ENCODE measurements at places on chromosomes 1 and 21.

DNA sequence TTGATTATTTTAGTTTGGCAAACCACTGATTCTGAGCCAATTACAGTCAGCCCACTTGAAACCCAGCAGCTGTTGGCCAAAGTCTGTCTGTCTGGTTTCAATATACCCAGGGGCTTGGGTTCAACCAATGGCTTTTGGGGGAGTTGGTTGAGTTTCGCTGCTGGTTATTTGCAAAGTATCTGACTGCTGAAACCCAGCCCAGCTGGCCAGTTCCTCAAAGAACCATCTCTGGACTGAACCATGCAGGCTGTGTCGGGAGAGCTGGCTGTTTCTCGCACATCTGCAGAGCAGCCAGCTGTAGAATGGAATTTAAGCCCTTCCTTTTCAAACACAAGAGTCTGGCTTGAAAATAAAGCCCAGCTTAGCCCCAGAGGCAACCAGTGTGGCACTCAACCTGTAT, 66.0 kb upstream of the PAX7 start:
- no peak for DNase-seq

- no peak for DNase-seq
Measured at GRCh38 chr1:175797576-175797975, 54.2 kb upstream of the TNR start.

DNA sequence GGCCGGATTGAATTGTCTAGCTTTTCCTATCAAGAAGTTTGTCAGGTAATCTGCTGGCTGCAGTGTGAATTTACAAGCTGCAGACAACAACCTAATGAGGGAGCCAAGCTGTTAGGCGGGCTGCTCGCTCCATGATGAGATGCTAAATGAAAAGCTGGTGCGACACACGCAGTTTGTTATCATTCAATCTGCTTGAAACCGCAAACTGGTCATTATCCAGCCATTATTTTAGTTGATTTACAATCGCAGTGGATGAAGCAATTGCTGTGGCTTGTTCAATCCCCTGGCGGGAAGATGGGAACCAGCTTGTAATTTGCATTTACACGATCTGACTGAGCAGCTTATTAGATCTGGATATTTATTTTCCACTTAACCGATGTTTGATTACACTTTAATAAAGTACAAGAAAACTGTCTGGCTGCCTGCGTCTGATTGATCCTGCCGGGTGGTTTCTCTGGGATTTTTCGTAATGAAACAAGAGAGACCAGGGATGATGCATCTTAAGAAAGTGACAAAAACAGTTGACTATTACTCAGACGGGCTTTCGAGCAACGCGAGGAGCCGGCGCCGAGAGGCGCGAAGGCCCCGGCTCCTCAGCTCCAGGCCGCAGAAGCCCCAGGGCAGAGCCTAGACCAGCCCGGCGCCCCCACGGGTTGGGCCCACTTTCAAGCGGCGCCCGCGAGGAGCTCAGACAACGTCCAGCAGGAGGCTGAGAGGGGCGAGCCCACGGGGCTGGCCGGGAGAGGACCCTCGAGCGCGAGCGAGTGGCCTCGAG, 118.0 kb upstream of the BARHL2 start:
- no peak for DNase-seq

DNA sequence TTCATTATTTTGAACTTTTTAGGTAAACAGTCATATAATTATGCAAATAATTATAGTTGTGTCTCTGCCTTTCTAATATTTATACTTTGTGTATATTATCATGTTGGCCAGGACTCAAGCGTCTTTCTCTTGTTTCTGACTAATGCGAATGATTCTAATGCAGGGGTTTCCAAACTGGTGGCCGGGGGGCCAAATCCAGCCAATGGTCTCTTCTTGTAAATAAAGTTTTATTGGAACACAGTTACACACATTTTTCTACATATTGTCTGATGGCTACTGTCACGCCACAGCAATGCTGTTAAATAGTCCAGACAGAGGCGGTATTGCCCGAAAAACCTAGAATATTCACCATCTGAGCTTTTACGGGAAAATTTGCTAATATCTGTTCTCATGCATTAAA, 8.9 kb upstream of the POFUT2 start:
- no peak for DNase-seq

GRCh38 chr1:61299463-61299862, 217.1 kb downstream of the NFIA start:
- DNase-seq = no peak

DNA sequence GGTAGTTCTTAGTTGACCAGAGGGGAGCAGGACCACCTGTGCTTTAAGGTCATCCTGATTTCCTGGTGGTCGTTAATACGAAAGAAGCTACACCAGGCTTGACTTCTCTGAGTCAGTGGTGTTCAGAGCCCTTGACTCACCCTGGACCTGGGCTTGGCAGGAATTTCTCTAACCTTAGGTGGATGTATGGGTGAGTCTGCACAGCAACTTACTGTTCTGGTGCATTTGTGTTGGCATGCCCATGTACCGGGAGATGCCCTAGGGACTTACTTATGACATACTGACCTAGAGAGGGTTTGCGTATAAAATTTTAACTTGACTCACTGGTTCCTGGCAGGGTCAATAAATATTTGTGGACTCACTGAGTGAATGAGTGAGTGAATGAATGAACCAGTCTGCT, 304.6 kb downstream of the DISC1 start:
- DNase-seq = no peak

DNA sequence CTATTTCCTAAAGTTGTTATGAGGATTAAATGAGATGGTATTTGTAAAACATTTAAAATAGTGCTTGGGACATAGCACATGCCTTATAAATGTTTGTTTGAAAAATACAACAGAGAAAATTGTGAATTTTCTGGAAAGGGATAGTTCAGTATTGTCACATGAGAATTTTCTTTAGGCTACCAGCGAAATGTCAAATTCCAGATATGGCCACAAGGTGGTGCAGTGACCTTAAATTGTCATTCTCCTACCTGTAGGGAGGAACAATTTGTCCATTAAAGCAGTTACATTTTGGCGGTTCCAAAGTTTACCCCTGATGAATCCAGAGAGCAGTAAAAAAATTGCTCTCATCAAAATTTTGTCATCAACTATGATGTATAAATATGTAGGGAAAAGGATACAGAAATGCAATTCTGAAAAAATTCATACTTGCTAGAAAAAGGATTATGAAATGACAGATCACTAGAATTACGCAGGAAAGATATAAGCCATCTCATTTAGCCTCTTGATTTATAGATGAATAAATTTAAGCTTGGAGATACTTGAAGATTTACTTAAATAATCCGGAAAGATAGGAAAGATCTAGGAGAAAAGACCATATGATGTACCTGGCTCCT, 50.2 kb upstream of the TSHB start:
- DNase-seq = no peak

DNA sequence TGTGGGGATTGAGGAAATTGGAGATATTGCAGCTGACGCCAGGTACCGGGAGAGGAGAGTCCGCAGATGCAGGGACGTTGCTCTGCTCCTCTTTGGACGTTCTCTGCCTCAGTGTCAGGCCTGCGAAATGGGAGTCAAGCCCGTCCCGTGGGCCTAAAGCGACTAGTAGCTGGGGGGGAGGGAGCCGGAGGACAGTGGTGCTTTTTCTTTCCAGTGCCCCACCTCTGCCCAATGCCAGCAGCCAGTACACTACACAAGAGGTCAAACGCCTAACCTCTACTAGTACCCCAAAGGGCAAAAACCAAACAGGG, 413.6 kb upstream of the ESRRG start:
- no peak for DNase-seq

Measured in activated B cell treated with CpG ODN at 0.5 μM for 24 hours (primary cell).